ELR (cell line): ENCODE measurements at places on chromosomes 16 and 17.

DNA sequence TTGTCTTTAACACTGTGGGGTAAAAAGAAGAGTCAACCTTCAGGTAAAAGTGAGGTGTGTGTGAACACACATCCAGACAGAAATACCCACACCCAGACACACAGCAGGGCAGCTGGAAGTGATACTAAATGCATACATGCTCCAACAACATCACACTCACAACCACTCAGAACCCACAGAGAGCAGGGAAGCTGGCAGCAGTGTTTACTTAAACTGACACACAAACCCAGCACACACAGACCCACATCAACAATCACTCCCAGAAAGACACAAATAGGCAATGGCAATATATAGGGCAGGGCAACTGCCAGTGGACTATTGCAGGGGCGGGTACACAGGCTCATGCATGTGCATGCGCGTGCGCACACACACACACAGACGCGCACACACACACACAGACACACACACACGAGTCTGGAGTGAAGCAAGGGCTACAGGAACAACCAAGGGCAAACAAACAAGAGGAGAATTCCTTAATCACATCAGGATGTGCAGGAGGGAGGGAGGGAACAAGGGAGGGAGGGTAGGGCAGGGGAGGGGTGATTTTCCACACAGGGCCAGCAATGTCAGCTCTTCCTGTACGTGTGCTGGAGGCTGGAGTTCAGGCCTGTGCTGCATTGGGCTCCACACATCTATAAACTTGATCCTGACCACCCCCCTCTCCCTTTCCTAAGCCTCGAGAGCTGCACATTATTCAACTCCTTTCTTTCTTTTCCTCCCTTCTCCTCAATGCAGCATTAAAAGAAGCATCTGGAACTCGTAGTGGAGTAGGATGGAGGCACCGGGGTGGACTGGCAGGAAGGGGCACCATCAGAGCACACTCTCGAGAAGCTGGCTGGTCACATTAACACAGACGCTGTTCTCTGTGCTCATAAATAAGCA, 30.1 kb downstream of the HIC1 start:
- peak; percentile 67 for DNase-seq

DNA sequence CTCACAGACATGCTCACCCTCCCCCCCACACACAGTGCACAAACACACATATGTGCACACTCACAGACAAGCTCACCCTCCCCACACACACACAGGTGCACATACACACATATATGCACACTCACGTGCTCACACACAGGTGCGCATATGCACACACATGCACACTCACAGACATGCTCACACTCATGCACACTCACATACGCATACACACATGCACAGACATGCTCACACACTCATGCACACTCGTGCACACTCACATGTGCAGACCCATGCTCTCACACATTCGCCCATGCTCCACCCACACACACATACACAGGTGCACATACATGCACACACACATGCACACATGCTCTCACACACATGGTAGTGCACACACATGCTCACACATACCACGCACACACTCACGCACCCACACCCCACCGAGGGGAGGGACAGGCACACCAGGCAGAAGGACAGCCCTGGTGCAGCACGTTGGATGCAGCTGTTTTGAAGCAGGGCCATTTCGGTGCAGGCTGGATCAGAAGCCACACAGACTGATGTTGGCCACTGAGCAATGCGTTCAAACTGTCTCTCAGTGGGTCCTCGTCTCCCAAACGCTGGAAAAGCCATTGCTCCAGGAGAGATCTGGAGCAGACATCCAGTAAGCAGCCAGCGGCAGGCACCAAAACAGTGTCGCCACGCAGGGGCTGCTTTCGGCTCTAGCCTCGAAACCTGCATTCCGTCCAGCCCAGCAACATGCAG, 86.2 kb upstream of the ZNF469 start:
- DNase-seq = no peak

DNA sequence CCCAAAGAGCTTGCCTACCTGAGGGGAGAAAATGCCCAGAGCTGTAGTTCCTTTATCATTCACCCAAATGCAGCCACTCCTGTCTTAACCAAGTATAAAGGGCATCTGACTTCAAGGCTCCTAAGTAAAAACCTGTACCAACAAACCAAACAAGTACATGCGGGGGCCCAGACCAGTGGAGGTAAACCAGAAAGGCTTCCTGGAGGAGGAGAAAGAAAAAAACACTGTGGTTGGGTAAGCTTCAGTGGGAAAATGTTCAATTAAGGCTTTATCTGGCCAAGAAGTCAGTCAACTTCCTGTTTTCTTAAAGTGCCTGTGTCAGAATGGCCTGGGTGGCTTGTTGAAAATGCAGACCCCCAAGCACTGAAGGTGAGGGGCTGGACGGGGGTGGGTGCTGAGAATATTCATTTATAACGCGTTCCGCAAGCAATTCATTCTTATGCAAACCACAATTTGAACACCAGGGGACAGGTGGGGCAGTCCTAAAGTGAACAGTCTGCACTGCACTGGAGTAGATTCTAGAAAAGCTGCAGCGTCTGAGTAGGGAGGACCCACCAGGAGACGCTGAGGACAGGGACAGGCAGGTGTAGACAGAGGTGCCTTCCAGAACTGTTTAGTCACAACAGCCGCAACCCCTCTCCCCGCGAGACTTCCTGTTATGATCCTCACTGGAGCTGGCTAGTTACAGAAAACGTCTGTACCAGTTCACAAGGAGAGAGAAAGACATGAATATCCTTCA, 467.1 kb downstream of the SOX9 start:
- DNase-seq = no peak

DNA sequence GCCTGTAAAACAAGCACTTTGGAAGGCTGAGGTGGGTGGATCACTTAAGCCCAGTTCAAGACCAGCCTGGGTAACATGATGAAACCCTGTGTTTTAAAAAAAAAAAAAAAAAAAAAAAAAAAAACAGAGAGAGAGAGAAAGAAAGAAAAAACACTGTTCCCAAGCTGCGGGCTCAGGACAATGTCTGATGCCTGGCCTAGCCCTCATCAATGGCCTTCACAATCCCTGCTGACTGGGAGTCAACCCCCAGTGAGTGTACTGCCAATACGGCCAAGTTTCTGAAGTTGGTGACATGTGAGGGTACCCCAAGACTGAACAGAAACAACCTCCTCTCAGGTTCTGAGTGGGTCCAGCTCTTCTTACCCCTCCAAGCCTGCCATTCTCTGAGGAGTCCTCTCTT, 116.5 kb downstream of the ZNF778 start:
- no peak for DNase-seq

- DNase-seq = no peak
These were observed 326.0 kb upstream of the C16orf82 start for GRCh38 chr16:26740771-26741170.
